Stimulated activated memory B cell treated with anti-CD40 and anti-IgM and Interleukin-4, amounts not matched to agents 10 μg/mL and 1 μg/mL and 100 μg/mL, for 72 hours (primary cell): ENCODE measurements at places on chromosomes 7 and 10.

DNA sequence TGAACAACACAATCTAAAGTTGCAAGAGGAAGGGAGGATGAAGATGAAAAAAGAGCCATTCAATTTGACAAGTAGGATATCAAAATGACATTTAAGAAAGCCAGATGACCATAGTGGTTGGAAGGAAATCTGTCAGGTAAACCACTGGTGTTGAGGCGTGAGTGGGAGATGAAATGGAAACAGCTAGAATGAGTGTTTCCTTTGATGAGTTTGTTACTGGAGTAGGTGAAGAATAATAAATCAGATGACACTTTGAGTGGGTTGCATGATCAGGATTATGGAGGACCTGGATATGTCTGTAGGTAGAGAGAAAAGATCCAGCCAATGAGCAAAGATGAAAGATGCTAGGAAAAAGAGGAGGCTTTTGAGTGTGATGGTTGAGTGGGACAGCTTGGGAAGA lies 33.1 kb downstream of the AKR1B1 start:
- no peaks in the 10 kb centered on the region for H3K4me1 ChIP-seq
- H3K36me3 ChIP-seq = no peaks in the 10 kb centered on the region
- H3K27me3 ChIP-seq = peaks cover 12% of the 10 kb centered on the region
- ATAC-seq = no peak

DNA sequence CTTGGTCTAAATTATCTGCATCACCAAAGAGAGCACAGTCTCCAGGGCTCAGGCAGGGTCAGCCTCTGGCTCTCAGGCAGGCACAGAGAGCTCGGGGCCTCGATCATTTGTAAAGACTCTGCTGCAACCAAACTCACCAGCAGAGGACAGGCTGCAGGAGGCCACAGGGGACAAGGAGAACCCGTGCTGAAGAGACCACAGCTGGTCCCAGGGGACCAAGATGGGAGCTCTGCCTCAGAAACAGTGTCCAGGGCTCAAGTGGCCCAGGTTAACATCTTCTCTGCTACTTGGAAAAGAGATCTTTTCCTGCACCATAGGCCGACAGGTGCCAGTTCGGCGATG lies 543.2 kb downstream of the PTPRN2 start:
- no peak for ATAC-seq
- no peaks in the 10 kb centered on the region for H3K4me1 ChIP-seq
- H3K27ac ChIP-seq = no peak overlapping the region
- no peak overlapping the region for H3K4me3 ChIP-seq
- no peaks in the 10 kb centered on the region for H3K36me3 ChIP-seq

DNA sequence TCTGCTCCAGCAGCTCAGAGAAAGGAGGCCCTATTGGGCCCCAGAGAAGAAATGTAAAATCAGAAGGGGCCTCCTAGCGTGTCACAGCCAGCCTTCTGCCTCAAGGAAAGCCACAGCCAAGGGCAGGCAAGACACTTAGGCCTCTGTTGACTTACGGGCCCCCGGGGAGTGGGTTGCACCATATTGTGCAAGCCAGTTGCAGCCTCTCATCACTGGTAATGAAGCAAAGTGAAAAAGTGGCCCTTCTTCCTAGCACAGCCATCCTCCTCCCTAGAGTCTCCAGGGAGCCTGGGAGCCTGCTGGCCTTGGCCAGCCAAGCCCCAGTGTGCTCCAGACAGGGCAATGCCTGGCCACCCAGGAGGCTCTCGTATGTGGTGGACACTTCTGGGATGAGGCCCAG lies 56.2 kb upstream of the GDF10 start:
- no peaks in the 10 kb centered on the region for H3K36me3 ChIP-seq
- peaks cover 6% of the 10 kb centered on the region for H3K4me1 ChIP-seq
- no peak overlapping the region for H3K4me3 ChIP-seq
- no peaks in the 10 kb centered on the region for H3K27me3 ChIP-seq
- no peak overlapping the region for H3K27ac ChIP-seq

DNA sequence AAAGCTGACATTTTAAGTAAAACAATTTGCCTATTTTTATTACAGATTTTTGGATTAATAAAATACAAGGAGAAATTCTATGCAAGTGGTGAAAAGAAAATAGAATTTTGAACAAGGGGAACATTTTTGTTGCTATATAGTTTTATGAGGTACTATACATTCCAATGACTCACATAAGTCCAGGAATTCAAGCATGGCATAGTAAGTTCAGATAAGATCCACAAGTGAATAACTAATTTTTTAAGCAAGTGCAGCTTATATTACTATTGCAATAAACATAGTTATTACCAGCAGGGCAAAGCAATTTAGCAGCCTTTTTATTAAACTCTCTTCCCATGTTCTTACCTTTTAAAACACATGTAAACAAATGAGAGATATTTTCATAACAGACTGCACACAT lies 1123.5 kb upstream of the LRRN3 start:
- H3K4me3 ChIP-seq = no peak overlapping the region
- no peak overlapping the region for H3K27ac ChIP-seq
- no peaks in the 10 kb centered on the region for H3K4me1 ChIP-seq
- no peaks in the 10 kb centered on the region for H3K27me3 ChIP-seq
- no peak for ATAC-seq
- H3K36me3 ChIP-seq = no peaks in the 10 kb centered on the region

DNA sequence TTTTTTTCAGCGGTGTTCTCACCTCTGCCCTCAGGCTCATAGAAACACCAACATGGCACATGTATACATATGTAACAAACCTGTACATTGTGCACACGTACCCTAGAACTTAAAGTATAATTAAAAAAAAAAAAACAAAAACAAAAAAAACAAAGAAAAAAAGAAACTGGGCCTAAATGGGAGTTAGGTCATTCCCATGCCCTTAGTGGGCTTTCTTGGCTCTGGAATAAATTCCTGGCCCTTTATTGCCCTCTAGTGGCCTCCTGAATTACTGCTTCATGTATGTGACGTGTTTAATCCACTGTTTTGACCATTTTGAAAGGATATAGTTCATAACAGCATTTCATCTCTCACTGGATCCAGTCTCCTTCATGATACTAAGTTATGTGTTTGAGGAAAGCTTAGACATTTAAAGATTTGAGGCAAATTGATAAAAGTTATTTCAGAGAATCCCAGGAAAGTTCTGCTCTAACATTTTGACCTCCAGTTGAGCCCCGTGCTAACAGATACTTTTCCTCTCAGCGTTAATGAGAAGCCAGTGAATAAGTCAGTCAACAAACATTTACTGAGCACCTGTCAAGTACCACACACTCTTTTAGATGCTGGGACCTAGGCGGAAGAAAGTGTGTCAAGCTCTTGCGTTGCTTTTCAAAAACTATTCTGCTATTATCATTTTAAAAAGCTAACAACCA lies 54.7 kb upstream of the SYPL1 start:
- H3K27me3 ChIP-seq = no peaks in the 10 kb centered on the region
- H3K4me1 ChIP-seq = peaks cover 16% of the 10 kb centered on the region
- no peak for ATAC-seq
- no peak overlapping the region for H3K27ac ChIP-seq

DNA sequence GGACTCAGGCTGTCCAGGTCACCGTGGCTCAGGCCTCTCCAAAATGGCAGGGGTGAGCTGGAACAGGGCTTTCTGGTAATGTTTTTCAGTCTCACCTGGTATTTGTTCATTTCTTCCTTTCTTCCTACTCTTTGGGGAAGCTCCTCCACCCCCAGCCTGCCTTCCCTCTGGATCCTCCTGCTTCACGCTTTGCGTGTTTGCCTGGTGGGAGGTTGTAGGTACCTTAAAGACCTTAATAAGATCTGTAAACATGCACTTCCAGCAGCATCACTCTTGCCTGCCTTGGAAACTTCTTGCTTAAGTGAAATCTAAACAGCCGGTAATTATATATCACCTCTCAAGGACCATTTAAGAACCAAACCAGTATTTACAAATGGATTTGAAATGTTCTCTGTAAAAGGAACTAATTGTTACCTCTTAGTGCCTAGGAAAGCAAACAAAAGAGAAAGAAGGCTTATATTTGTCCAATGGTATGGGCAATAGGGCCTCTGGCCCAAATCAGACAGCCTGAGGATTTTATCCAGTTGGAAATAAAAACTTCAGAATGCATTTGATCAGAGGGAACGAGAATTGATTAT lies 339.9 kb downstream of the CCSER2 start:
- H3K4me1 ChIP-seq = no peaks in the 10 kb centered on the region
- no peaks in the 10 kb centered on the region for H3K27me3 ChIP-seq
- H3K36me3 ChIP-seq = no peaks in the 10 kb centered on the region
- no peak overlapping the region for H3K27ac ChIP-seq
- H3K4me3 ChIP-seq = no peak overlapping the region

GRCh38 chr10:48913674-48914073 lies 26.0 kb downstream of the LRRC18 start:
- peaks cover 86% of the 10 kb centered on the region for H3K36me3 ChIP-seq
- no peak overlapping the region for H3K27ac ChIP-seq
- ATAC-seq = no peak
- no peak overlapping the region for H3K4me3 ChIP-seq
- peaks cover 5% of the 10 kb centered on the region for H3K4me1 ChIP-seq

DNA sequence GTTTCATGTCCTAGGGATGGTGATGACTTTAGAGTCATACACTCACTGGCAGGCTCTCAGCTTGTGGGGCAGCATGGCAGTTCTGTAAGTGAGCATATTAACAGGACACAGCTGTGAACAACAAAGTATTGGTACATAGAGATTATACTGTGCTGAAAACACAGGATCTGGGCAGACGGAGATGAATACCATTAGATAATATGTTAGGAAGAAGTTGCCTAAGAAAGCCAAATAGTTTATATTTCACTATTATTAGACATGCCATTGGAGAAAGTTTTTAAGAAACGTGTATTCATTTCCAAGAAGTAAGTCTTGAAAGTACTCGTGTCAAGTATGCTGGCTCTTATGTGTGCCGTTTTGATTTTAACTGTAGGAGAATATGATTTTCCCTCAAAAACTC lies 274.5 kb downstream of the INHBA start:
- H3K27me3 ChIP-seq = no peaks in the 10 kb centered on the region
- ATAC-seq = no peak
- no peaks in the 10 kb centered on the region for H3K36me3 ChIP-seq

- no peaks in the 10 kb centered on the region for H3K4me1 ChIP-seq
- no peaks in the 10 kb centered on the region for H3K27me3 ChIP-seq
- H3K4me3 ChIP-seq = no peak overlapping the region
- no peak for ATAC-seq
- no peak overlapping the region for H3K27ac ChIP-seq
- H3K36me3 ChIP-seq = no peaks in the 10 kb centered on the region
Measured at GRCh38 chr7:109259151-109259550, 689.5 kb downstream of the DNAJB9 start.

- peak overlapping the region; percentile 33 for H3K4me3 ChIP-seq
- peaks cover 20% of the 10 kb centered on the region for H3K4me1 ChIP-seq
- peak overlapping the region; percentile 27 for H3K27ac ChIP-seq
- H3K27me3 ChIP-seq = peaks cover 17% of the 10 kb centered on the region
Measured at GRCh38 chr10:128147064-128147463, 20.8 kb upstream of the MKI67 start.

DNA sequence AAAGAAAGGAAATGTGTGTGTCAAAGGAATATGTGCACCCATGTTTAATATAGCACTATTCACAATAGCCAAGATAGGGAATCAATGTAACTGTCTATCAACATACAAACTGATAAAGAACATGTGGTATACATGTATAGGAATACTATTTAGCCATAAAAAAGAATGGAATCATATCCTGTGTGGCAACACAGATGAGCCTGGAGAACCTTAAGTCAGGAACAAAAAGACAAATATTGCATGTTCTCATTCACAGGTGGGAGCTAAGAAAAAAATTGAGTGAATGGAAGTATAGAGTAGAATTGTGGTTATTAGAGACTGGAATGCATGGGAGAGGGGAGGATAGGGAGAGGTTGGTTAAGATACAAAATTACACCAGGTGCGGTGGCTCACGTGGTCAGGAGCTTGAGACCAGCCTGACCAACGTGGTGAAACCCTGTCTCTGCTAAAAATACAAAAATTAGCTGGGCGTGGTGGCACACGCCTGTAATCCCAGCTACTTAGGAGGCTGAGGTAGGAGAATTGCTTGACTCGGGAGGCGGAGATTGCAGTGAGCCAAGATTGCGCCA lies 10.5 kb downstream of the URGCP start:
- H3K36me3 ChIP-seq = peaks cover 31% of the 10 kb centered on the region
- H3K4me1 ChIP-seq = peaks cover 37% of the 10 kb centered on the region
- ATAC-seq = no peak
- no peak overlapping the region for H3K27ac ChIP-seq

GRCh38 chr7:38385682-38386081 lies 112.2 kb upstream of the TARP start:
- no peaks in the 10 kb centered on the region for H3K4me1 ChIP-seq
- no peak for ATAC-seq
- no peak overlapping the region for H3K27ac ChIP-seq
- no peaks in the 10 kb centered on the region for H3K36me3 ChIP-seq

- H3K36me3 ChIP-seq = no peaks in the 10 kb centered on the region
- peak; percentile 20 for ATAC-seq
- no peaks in the 10 kb centered on the region for H3K4me1 ChIP-seq
- H3K4me3 ChIP-seq = no peak overlapping the region
- peaks cover 37% of the 10 kb centered on the region for H3K27me3 ChIP-seq
Measured at GRCh38 chr10:95579835-95580535, 18.8 kb upstream of the SORBS1 start.

DNA sequence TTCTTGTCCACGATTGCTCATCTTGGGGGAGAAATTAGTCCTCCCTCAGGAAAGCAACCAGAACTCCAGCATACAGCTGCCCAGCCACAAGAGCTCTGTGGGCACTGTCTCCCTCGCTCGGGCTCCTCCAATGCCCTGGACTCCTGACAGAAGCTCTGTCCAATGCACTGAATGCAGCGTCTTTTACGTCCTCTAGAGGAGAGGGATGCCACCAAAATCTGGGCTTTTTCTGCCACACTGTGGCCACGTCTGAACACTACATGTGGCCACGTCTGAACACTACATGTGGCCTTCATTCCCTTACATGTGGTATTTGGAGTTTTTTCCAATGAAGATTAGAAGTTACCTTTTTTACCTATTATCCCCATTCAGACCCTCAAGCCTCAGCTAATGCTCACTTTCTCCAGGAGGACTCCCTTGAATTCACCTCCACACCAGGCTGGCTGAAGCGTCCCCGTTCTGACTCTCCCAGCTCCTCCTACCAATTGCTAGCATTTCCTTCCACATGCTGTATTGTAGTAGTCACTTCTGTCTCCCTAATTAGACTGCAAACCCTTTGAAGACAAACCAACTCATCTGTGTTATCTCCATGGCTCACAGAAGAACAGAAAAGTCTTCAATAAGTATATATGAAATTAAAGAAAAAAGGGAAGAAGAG lies 134.3 kb upstream of the PDE1C start:
- no peaks in the 10 kb centered on the region for H3K4me1 ChIP-seq
- ATAC-seq = no peak
- no peaks in the 10 kb centered on the region for H3K36me3 ChIP-seq
- no peak overlapping the region for H3K4me3 ChIP-seq

- no peak overlapping the region for H3K27ac ChIP-seq
- ATAC-seq = no peak
- H3K4me3 ChIP-seq = no peak overlapping the region
- no peaks in the 10 kb centered on the region for H3K27me3 ChIP-seq
Measured at GRCh38 chr10:63605197-63605967, 84.2 kb downstream of the REEP3 start.
